ENCODE measurements at places on chromosomes 7 and 10. TPM values are rescaled to one million over a fixed set of nuclear protein-coding genes. Genes with fewer than 3 reads are reported as not detected.
A peak's percentile ranks its signal among the peaks of the same experiment; 100 is the strongest.

The LIPN gene
- total RNA-seq = not detected

The ANXA8 gene
- 7.0 TPM for total RNA-seq

The CACNB2 gene
- total RNA-seq = 23.7 TPM

- no peak for DNase-seq
These were observed 165.5 kb downstream of the LRRN3 start for GRCh38 chr7:111256391-111256790.

DNA sequence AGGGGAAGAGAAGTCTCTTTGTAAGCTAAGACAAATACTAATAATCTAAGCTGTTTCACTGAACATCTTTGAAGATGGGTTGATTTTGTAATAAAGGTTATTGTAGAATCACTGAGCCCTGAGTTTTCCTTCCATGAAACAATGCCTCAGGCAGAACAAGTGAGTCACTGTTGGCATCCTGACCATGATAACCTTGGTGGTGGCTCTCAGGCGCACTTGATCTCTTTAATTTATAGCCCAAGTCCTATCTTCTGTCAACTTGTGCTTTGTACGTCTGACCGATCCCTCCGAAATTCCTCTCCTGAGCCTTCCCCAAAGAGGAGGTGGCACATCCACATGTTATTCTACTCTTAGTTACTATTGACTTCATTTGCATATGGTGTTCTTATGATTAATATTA is 812.9 kb downstream of the REEP3 start:
- DNase-seq = no peak

GRCh38 chr7:91082852-91083495 is 181.3 kb upstream of the FZD1 start:
- DNase-seq = no peak

DNA sequence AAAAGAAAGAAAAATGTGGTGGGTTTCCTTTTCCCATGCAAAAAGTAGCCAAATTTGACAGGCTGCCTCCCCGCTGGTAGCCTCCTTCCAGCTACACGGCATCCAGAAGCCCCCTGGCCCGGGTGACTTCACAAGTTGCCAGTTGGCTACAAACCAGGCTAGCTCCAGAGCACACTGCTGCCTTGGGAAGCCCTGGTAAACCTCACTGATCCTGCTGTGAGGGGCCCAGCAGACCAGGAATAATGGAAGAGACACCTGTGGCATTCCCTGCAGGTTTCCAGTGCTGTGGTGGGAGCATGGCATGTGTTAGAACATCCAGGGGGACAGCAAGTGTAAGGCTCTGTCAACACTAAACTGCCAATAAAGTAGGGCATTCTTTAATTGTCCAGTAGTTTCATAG is 55.7 kb upstream of the TM9SF3 start:
- DNase-seq = no peak

- DNase-seq = no peak
These were observed 10.8 kb downstream of the BLVRA start for GRCh38 chr7:43769281-43769680.

GRCh38 chr7:144531181-144531580 is 127.7 kb upstream of the NOBOX start:
- no peak for DNase-seq

DNA sequence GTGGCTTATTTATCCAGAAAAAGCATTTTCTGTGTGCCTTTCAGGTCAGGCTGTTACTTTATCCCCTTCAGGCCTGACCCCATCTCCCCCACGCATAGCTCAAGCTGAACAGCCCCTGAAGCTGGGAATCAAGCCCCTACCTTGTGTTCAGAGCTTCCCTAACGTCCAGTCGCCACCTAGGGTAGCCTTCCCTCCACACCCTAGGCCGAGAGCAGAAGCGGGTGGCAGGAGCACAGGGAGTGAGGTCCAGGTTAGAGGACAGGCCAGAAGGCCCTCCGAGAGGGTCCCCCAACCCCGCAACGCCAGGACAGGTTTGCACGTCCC is 479 bp upstream of the SEMA4G start:
- DNase-seq = no peak

GRCh38 chr7:21327422-21328409 is 100.2 kb upstream of the SP4 start:
- no peak for DNase-seq

GRCh38 chr10:8453587-8453986 is 399.1 kb downstream of the GATA3 start:
- peak; percentile 69 for DNase-seq
